ENCODE measurements at places on chromosomes 7 and 10. TPM values are rescaled to one million over a fixed set of nuclear protein-coding genes. Genes with fewer than 3 reads are reported as not detected.

MYL10 gene
- not detected for total RNA-seq

HOXA4 gene
- 0.24 TPM for total RNA-seq

AP4M1 gene
- 30.6 TPM for total RNA-seq

SHLD2 gene
- total RNA-seq, result 43.1 TPM

TFR2 gene
- total RNA-seq, result 1.3 TPM
